Posterior vena cava (tissue), 2 donors: ENCODE measurements at places on chromosomes 2 and 18. TPM values are rescaled to one million over a fixed set of nuclear protein-coding genes. Genes with fewer than 3 reads are reported as not detected.

DNA sequence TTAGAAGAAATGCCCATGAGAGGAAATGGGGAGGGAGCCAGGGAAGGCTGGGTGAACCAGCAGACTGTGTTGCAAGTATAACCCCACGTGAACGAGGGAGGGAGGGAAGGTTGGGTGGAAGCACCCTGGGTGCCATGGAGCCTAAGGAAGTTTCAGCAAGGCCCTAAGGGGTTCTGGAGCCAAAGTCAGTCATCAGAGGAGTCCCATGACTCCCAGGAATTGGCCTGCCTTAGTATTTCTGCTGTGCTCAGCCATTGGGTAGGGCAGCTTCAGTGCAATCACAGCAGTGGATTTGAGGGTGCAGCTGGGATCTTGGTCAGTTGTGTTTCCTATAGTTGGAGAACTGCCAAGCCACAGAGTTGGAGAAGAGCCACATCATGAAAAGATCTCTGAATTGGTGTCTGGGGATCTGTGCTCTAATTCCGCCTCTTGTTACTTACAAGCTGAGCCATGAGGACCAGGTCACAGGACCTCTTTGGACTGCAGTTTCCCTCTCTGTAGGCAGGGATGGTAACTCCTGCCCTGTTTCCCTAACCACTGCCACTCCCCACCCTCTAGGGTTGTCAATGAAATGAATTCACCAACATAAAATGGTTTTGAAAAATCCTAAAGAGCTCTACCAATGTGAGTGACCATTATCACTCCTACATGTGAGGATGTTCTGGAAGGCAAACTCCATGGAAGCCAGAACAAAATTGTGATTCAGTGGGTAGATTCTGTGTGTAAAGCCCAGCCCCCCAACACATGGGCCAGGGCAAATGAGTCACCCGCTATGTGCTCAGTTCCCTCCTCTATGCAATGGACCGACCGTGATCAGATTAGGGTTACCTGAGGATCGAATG, 108.9 kb downstream of the CLIP4 start:
- peak; percentile 87 for DNase-seq

The BCL2 gene
- total RNA-seq = 11.6 TPM

The TOGARAM2 gene
- 0.60 TPM for total RNA-seq

GRCh38 chr2:208369091-208369490, 37.5 kb upstream of the PTH2R start:
- no peak for DNase-seq

DNA sequence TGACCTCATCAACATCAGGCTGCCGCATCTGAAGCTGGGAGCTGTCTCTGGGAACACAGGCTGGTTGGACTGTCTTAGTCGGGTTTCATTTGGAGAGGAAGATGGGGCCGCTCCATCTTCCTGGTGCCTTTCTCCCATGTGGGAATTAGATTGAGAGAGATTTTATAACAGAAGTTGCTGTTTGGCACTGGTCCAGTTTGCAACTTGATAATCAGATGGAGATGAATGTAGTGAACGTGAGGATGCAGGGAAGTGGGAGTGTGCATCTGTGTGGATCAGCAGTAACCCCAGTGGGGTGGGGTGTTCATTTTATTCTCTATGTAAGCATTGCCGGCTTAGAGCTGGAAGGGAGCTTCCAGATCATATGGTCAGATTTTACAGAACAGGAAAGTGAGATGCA, 250.9 kb downstream of the DCDC2C start:
- DNase-seq = no peak

DNA sequence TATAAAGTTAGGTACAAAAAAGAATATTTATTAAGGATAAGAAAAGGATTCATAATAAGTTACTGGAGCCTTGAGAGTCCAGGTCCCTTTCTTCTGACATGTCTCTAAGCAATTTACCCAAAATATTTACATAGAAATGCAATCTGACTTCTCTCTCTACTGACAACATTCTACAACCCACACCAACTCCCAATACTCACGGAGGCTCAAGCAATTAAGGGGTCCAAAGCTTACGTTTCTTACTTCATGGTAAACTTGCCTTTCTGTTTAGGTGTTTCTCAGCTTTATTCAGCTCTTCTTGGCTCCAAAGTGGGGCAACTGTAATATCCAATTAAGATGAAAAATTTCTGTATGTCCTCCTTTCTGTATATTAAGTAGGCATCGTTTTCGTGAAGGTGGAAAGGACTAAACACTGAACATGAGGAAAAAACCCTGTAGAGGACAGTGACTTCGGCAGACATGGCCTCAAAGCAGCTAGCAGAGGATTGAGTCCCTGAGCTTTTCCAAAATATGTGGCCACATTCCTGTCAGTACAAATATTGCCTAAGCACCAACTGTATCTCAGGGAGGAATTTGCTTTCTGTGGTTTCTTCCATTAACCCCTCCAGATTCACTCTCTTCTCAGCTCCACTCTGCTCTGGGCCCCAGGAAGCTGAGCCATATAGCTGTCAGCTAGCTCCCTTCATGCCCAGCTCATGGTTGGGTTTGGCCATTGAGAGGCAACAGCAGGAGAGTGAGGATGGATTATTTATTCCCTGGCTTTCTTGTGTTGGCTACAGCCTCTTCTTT, 67.9 kb upstream of the GLS start:
- no peak for DNase-seq

The STPG4 gene
- total RNA-seq = not detected

GRCh38 chr2:235668782-235669181, 174.9 kb downstream of the AGAP1 start:
- DNase-seq = no peak

- DNase-seq = no peak
Measured at GRCh38 chr18:50630895-50631294, 71.0 kb downstream of the MAPK4 start.

The SNX17 gene
- 76.4 TPM for total RNA-seq

The THADA gene
- 29.9 TPM for total RNA-seq

DNA sequence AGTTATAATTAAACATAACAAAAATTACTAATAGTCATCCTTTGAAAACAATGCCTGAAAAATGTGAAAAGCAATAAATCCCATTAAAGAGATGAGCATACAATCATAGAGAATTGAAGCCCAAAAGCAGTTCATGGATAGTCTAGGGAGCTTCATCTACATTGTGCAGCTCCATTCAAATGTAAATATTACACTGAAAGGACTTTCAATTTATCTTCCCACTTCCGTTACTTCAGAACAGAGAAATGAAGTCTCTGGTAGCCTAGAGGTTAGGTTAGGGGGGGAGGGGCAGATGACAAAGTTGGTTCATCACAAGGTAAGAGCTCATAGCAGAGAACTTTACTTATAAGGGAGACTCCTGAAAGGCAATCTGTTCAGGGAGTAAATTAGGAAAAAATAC, 126.6 kb upstream of the RGPD4 start:
- no peak for DNase-seq

DNA sequence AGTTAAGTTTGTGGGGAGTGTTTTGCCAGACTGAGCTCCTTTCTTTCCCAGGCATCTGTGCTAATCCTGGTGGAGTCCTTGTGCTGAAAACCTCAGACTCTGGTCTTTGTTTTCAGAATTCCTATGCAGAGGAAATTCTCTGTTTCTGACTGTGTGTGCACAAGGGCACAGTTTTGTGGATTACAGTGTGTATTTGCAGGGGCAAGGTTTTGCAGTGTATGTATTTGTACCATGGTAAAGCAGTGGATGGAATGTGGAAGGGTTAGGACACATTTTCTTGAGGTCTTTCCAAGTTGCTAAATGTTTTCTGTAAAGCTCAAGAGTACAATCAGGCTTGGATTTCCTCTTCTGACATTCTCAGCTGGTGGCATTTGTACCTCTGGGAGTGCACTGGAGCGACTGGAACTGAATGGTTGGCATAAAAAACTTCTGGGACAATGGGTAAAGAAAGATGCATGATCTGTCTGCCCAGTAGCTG, 139.5 kb upstream of the RND3 start:
- no peak for DNase-seq

DNA sequence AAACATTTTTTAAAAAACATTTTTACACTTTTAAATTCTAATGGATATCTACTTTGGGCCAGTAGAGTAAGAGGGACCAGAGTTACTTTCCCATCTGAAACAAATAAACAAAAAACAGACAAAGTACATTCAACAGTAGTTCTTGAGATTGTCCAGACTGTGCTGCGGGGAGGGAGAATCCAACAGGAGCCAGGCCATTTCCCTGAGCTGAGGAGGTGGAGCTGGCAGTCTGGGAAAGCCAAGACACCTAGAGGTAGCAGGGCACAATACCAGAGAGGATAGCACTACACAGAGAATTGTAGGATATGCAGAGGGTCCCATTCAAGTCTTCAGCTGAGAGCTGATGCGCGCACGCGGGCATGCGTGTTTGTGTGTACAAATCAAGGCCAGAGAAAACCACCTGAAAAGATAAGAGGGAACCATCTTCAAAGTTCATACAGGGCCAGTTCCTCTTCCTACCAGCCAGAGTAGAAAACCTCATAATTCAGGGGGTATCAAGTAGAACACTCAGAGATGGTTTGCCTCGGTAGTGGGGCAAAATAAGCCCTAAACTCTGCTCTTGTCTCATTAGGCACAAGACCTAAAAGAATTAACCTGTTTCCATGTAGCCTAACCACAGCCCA, 44.0 kb downstream of the PTRHD1 start:
- no peak for DNase-seq

GRCh38 chr2:234991290-234991689, 39.5 kb downstream of the SH3BP4 start:
- no peak for DNase-seq

GRCh38 chr2:172888714-172889669, 153.3 kb downstream of the RAPGEF4 start:
- no peak for DNase-seq

GRCh38 chr2:112686348-112687217, 34.2 kb upstream of the NT5DC4 start:
- DNase-seq = no peak

- no peak for DNase-seq
Measured at GRCh38 chr2:229514273-229514895, 200.0 kb downstream of the DNER start.

GRCh38 chr18:63752636-63753035, 22.6 kb upstream of the SERPINB7 start:
- DNase-seq = no peak

DNA sequence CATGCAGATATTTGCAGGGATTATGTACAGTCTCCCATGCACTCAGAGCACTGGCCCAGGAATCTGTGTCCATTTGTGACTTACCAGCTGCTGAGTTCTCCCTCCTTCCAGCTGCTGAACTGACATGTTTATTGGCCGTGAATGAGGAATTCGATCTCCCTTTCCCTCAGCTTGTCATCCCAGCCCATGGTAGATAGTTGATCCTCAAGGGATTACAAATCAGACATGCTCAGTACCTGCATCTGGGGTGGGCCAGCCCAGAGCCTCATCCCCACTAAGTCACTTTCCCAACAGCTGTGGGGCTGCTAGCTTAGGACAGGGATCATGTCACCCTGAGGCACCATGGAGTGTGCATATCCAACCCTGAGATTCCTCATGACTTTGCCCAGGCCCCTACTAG, 1284.9 kb upstream of the LRRTM1 start:
- no peak for DNase-seq

- DNase-seq = no peak
Measured at GRCh38 chr18:11405804-11406203, 203.6 kb upstream of the SLC35G4 start.

DNA sequence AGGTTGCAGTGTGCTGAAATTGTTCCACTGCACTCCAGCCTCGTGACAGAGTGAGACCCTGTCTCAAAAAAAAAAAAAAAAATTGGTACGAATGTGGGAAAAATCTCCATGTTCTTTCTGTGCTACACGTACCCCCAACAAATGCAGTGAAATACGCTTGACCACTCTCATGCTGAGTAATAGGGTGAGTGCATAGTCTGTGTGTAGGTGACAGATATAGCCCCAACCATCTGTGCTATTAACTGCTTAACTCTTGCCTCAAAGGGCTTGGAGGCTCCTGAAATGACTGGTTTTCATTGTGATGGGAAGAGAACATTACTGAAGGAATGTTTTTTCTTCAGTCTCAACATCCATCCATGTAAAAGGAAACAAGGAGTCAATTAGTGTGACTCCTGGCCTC, 15.7 kb downstream of the LYPD1 start:
- no peak for DNase-seq
